Foreskin keratinocyte (primary cell): ENCODE measurements at places on chromosomes 1 and 21. TPM values are rescaled to one million over a fixed set of nuclear protein-coding genes. Genes with fewer than 3 reads are reported as not detected.

EFNA3 gene
- polyA plus RNA-seq = 4.3 and 5.0 TPM in 2 replicates

ELAPOR1 gene
- 0.31 and 0.32 TPM in 2 replicates for polyA plus RNA-seq

RASAL2 gene
- polyA plus RNA-seq = 4.5 and 4.9 TPM in 2 replicates

CFAP107 gene
- polyA plus RNA-seq = not detected in 2 replicates

COL18A1 gene
- polyA plus RNA-seq = 26.2 and 32.3 TPM in 2 replicates

TFB2M gene
- polyA plus RNA-seq = 12.4 and 15.0 TPM in 2 replicates

DNA sequence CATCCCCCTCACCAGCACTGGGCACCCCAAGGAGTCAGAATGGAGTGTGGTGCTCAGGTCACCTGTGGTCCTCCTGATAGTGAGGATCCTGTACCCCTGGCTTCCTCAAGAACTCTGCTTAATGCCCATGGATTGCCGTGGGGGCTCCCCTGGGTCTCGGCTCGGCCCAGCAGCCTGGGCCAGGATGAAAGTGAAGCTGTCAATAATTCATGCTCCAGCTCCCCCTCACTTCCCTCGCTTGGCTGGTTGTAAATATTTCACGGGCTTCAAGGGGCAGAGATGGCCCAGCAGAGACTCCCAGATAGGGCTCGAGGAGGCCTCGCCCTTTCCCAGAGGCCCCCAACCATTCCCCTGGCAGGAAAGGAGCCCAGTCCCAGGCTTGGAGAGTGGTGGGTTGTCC is 42.6 kb upstream of the KCNA10 start:
- DNase-seq = no peak

DNA sequence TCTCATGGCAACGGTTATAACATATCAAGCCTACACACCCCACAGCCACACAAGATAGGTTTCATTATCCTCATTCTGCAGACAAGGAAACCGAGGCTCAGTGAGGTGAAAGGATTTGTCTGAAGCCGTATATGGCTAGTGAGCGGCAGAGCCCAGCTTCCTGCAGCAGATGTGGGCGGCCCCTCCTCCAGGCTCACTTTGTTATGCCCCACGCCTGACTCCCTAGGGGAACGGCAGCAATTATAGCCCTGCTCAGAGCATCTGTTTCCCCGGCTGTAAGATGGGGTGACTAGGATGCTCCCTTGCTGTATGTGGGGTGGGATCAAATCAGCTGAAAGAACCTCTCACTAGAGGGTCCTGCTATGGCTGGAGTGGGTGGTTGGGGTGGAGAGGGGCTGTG is 22.1 kb downstream of the GRHL3 start:
- no peak for DNase-seq

DNA sequence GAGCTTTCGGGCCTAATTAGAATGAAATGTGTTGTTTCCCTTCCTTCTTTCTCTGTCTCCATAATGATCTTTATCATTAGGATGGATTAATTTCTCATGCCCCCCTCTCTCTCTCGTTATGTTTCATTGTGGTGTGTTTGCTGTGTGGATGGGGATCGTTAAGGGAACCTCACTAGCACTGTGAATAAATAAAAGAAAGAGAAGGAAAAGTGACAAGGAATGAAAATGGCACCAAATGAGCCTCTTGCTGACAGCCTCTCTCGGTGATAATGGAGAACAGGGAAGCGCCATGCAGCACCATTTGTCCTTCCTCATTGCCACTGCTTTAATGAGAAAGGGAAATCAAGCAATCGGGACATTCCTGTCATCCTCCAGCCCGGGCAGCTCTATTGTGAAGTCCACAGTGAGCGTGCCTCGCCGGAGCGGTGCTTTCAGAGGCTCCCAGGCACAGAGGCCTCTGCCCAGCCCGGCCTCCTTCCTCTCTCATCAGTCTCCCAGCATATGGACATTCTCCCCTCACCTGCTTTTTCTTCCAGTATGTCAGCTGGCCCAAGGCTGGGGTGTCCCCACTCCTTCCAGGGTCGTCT is 265.7 kb upstream of the TMEM51 start:
- no peak for DNase-seq

DNA sequence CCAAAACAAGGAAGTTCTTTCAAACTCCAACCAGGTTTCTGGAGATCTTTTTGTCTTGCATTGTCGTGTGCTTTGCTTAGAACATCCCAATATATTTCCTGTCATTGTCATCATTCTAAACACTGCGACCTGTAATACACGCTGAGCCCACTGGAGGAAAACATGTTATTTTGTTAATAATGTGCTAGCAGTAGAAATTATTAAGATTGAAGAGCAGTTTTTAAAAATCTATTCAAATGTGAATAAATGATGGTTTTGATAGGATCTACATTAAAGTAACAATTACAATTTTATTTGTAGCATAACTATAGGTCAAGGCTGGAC is 268.5 kb downstream of the PTPRC start:
- no peak for DNase-seq

DNA sequence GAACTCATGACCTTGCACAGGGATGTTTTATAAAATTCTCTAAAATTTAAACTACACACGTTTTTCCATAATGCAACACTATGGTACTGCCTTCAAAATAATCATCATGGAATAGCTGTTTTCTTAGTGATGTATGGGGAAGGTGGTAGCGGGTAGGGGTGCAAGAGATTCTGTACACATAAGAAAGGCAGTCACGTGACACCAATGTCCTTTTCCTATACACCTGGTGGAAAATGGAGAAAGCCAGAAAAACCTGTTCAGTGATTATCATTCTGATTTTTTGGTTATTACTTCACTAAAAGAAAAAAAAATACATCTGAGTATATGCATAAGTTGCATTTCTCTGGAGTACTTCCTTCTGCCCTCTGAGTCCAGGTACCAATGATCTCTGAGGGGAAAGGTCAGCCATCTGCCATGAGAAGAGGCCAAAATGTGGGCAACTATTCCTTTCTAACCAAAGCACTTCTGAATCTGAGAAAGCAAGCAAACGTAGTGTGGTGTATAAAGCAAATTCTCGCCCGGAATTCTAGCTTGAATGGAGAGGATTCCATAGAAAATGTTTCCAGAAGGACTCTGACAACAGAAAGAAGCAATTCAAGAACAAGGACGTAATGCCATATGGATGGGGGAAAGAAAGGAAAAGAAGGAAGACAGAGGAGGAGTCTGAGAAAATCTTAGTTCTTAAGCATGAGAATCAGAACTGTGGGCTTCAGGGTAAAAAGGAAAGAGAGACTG is 137.3 kb downstream of the RERE start:
- no peak for DNase-seq

DNA sequence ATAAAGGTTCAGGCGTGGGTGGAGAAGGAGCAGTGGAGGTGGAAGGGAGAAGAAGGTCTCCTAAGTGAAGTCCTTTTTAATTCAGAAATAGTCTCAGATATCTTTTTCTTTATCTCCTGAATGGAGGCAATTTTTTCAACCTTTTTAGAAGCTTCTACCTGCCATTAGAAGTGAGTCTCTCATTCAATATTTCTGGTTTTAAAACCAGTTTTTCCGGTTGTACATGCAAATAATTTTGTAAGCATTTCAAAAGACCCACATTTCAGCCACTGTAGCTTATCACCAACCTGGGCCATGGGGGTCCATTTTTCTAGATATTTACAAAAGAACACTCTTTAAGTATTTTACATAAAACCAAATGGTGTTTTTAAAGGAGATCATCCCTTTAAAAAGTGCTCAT is 1280.2 kb downstream of the NCAM2 start:
- DNase-seq = no peak

- DNase-seq = no peak
Measured at GRCh38 chr1:9062021-9062471, 7.4 kb downstream of the SLC2A5 start.

DNA sequence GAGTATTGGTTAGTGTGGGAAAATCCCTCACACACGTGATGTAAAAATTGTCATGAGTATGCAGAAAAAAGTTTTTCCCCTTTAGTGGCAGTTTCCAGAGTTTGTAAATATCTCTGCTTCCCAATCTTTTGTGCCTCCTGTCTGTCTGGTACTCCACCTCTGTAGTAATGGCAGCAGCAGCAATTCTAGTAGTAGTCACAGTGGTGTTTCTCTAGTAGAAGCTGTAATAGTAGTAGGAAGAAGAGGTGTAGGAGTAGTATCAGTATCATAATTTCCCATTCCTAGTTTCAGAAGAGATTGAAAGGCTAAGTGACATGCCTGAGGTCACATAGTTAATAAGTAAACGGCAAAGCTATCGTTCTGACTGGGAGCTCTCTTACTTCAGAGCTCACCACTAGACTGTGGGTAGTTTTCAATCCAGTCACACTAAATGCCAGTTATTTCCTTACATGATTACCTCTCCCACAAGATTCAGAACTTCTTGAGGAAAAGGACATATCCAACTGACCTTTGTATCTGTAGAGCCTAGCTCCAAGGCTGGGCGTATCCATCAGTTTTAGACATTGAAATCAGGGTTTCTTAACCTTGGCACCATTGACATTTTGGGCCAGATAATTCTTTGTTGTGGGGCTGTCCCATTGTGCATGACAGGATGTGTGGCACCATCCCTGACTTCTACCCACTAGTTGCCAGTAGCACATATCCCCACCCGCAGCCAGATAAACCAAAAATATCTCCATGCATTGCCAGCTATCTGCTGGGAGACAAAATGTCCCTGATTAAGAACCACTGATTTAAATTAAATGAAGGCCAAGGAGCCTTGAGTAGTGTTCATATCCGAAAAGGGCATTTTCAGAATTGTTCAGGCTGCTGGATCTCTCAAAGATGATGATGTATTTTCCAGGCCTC is 135.9 kb downstream of the FGGY start:
- no peak for DNase-seq

- peak; percentile 81 for DNase-seq
Measured at GRCh38 chr1:219088778-219089557, 84.7 kb upstream of the LYPLAL1 start.

- no peak for DNase-seq
Measured at GRCh38 chr1:202270871-202271326, 70.8 kb downstream of the UBE2T start.

DNA sequence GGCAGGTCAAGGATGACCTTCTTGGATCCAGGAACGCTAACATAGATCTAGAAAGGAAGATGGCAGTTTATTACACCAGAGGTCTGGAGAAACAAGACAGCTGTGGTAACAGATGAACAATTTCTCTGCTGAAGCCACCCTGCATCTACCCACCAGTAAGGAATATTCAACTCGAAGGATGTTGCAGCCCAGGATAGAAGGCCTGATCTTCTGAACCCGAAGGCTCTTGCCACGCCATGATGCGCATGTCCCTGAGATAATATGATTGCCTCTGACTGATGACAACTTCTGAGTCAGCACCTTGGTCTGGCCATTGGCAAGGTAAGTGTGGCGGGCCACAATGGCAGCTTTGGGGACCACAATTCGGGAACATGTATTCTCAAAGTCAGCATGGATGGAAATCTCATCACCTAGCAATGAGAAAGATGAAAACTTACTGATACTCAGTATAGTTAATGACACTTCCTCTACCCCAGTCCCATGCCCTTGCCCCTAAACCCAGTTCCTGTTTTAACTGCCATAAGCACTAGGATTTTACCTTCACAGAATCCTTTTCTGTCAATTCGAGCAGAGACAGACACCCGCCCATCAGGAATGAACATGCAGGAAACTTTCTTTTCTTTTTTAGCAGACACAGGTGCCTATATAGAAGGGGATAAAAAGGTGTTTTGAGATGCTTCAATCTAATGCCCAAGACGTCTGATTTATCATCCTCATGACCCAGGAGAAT is 1.8 kb downstream of the TXNIP start:
- DNase-seq = no peak

GRCh38 chr1:173009597-173009996 is 41.1 kb downstream of the TNFSF18 start:
- no peak for DNase-seq
